ENCODE measurements at places on chromosomes 7 and 10. TPM values are rescaled to one million over a fixed set of nuclear protein-coding genes. Genes with fewer than 3 reads are reported as not detected.

- no peak for DNase-seq
These were observed 8.0 kb downstream of the XRCC2 start for GRCh38 chr7:152667958-152668357.

- no peak for DNase-seq
These were observed 922 bp downstream of the CXCL12 start for GRCh38 chr10:44383749-44384600.

GRCh38 chr7:32204361-32205018 is 134.3 kb upstream of the PDE1C start:
- DNase-seq = peak; percentile 54

Gene WDFY4
- total RNA-seq = 0.07 TPM

- no peak for DNase-seq
These were observed 48.9 kb downstream of the FHIP2A start for GRCh38 chr10:114870486-114870885.
